Kasumi-1 (cell line): ENCODE measurements at places on chromosomes 6 and 20.

DNA sequence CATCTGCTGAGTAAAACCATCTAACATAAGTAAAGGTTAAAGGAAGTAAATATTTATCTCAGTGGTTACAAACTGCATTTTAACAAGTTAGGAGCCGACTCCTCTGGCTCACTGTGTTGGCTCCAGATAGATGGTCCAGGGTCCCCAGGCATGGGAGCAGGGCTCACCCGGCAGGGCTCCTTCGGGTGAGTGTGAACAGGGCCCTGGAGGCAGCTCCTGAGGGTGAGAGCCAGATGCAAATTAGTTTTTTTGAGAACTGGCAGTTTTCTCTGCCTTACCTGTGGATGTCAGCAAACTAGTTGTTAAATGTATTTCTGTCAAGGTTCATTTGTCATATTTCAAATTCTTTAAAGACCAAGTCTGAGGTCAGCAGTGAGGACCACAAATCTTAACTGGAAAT, 21.5 kb downstream of the TPBG start:
- no peak for DNase-seq

DNA sequence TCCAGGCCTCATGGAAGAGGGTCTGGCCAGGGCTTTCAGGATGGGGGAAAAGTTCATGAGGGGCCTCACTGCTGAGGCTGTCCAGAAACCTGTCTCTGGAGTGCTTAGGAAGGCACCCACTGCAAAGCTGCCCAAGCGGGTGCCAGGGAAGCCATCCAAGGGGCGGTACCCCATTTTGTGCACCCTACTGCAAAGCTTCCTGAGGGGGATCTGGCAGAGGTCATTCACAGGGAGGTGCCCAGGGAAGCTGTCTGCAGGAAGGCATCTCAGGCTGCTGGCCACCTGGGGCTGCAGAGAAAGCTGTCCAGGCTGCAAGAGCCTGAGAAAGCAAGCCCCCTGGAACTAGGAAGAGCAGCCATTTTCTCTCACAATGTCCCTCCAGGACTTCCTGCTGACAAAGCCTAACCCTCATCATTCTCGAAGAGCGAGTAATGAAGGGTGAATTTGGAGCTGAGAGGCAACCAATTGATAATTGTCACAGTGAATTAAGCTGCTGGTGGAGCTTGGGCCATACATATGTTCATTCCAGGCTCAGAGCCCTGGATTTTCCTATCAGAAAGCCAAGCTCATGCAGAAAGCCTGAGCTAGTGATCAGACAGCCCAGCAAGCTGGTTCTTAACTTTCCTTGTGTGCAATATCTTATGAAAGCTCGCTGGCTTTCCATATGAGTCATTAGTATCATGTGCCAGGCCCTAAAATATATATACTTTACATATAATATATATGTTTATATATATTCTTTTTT, 62.2 kb upstream of the SLC22A16 start:
- DNase-seq: no peak

DNA sequence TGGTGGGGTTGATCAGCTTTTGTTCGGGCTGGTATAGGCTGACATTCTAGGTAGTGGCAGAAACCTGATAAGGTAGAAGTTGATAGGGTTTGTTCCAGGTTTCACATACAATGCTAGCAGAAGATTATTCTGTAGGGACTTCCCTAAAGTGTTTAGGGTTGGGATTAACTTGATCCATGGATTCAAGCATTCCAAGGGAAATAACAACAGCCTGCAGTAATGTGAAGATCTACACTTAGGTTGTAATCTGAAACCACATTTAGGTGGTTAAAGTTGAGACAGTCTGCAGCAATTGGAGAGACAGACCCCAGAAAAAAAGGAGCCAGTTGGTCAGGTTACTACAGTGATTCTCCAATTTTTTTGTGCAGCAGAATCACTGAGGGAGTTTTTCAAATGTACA, 56.1 kb downstream of the GJA1 start:
- no peak for DNase-seq

- no peak for DNase-seq
These were observed 568.7 kb upstream of the MARCKS start for GRCh38 chr6:113288409-113288808.

DNA sequence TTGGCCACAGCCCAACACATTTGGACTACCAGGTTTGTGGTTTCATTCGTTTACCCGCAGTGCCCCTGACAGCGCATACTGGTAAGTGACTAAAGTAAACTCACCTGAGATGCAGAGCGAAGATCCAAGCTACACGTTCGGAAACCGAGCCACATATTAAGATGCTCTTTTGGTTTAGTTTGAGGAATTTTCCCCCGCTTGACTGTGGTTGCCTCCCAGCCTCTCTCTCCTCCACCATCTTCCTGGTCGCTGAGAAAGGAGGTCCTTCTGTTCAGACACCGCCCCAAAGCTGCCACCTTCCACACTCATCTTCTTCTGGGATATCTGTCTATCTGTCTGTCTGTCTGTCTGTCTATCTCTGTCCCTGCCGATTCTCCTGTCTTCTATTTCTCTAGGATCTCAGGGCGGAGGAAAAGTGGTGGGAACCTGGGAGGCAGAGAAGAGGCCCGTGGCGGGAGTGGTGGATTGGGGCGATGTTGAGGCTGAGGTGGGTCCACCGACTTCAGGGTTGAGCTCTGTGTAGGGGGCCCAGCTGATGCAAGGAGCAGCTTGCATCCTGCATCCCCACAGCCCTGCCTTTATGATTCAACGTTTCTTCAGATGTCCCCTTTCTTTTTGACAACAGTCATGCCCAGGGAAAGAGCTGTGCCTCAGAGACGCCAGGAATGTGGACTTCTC, 196.9 kb upstream of the ZNF184 start:
- peak; percentile 13 for DNase-seq

- peak; percentile 57 for DNase-seq
These were observed 84.8 kb downstream of the TAF4 start for GRCh38 chr20:61980647-61981583.

- DNase-seq: no peak
These were observed 144.8 kb downstream of the PDSS2 start for GRCh38 chr6:107314531-107314939.
